Mammary epithelial cell (primary cell): ENCODE measurements at places on chromosomes 1 and 21. TPM values are rescaled to one million over a fixed set of nuclear protein-coding genes. Genes with fewer than 3 reads are reported as not detected.

Gene LCE2B
- not detected in 2 replicates for total RNA-seq

Gene C1orf105
- total RNA-seq: not detected in 2 replicates

Gene NHLH2
- 1.0 TPM for total RNA-seq

Gene KCNJ9
- not detected for total RNA-seq

Gene ZNF692
- 9.0 TPM for total RNA-seq

Gene ATF3
- 17.8 and 46.7 TPM in 2 replicates for total RNA-seq

Gene TRABD2B
- total RNA-seq: 1.2 and 2.0 TPM in 2 replicates

Gene UBQLN4
- total RNA-seq: 20.3 TPM

Gene G0S2
- total RNA-seq: 28.6 and 35.9 TPM in 2 replicates

Gene GNG4
- total RNA-seq: 0.40 and 0.68 TPM in 2 replicates

Gene SRGAP2C
- total RNA-seq: 24.1 and 40.5 TPM in 2 replicates

Gene ASCL5
- total RNA-seq: not detected in 2 replicates

Gene TMEM81
- total RNA-seq: 1.5 TPM

Gene AMY2A
- total RNA-seq: not detected

Gene USP25
- 54.2 TPM for total RNA-seq

Gene SCYL3
- 9.5 TPM for total RNA-seq

Gene FMN2
- not detected for total RNA-seq
